ENCODE measurements at places on chromosomes 11 and 22. TPM values are rescaled to one million over a fixed set of nuclear protein-coding genes. Genes with fewer than 3 reads are reported as not detected.

DNA sequence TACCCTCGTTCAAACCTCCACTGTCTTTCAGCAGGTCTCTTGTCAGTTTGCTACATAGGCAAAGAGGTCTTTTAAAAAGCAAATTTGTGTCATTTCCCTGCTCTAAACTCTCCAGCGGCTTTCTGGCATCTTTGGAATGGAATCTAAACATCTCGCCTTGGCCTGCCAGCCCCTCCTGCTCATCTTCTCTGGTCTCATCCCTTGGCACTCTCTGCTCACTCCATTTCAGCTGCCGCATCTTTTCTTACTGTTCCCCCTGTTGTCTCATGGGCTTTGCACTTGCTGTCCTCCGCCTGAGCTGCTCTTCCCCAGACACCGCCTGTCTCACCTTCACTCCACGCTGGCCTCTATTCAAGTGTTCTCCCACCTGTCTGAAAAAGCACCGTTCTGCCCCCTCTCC, 46.6 kb downstream of the BMAL1 start:
- DNase-seq: no peak

GRCh38 chr22:49197986-49198704, 629.5 kb downstream of the BRD1 start:
- DNase-seq: no peak

- no peak for DNase-seq
These were observed 11.7 kb downstream of the OSBPL5 start for GRCh38 chr11:3153291-3153861.

DNA sequence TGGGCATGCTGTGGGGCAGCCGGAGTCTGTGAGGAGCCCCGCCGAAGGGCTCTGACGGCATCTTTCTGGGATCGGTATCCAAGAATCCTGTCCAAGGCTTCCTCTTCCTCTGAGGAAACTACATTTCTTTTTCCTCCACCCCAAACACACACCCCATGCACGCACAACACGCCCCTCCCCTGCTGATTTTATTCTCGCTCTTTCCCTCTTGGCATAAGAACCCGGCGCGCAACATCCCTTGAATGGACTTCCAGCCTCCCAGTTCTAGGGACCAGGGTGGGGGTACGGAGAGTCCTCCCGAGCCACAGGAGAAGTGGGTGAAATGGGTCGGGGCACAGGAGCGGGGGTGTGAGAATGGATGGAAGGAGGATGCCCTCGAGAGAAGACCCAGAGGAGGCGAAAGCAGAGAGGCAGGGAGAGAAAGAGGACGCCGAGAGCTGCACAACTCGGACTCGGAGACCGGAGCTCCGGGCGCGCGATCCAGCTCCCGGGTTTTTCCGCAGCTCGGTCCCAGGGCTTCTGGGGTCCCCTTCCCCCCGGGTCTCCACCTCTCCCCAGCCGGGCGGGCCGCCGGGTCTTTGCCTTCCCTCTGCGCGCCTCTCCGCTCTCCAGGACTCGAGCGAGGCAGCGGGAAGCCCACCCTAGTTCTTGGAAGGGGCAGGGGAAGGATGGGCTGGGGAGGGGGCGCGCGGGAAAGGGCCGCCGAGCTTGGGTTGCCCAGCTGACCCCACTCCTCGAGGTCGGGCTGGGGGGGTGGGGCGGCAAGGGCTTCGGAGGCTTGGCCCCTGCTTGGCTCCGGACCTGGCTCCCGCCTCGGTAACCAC, 1.5 kb upstream of the LARGE1 start:
- DNase-seq: no peak

GRCh38 chr11:105034813-105035620, at the start of gene CASP1:
CASP1 (minus strand) TSS chr11:105035144; CDS start chr11:105035113, 31 bp downstream.
- peak; percentile 10 for DNase-seq

DNA sequence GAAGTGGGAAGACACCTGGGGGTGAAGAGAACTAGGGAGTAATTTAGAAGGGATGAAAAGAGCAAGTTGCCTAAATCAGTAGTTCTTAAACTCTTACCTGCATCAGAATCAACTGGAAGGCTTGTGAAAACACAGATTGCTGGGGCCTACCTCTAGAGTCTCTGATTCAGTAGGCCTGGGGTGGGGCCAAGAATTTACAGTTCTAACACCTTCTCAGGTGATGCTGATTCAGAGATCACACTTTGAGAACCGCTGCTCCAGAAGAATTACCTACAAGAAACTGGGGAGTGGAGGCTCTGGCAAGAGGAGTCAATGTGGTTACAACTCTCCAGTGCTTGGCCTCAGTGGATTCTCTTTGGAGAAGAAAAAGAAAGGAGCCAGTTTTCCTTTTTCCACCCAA, 128.7 kb downstream of the C11orf58 start:
- no peak for DNase-seq

DNA sequence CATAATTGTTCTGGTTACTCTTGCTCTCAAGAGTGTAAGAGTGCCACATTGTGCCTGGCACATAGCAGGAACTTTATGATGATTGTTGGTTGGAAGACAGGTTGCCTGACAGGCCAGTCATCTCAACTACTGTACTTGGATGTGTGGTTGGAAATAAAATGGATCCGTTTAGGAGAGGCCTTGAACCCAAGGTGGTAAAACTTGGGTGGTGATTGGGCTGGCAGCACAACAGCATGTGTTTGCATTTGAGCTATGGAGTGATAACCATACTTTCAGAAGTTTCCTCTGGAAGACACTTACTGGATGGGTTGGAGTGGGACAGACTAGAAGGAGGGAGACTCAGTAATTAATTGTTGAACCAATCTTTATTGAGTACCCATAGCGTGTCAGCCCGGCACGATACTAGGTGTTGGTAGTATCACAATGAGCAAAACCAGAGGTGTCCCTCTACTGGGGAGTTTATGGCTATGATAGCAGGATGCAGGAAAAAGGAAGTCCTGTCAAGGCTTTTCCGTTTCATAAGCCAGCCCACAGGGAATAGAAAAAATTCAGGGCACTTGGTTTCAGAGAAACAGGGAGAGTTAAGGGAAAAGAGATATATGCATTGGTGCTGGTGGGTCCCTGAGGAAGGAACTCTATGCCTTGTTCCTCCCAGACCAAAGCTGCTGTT, 3.1 kb upstream of the TMEM109 start:
- DNase-seq: no peak

DNA sequence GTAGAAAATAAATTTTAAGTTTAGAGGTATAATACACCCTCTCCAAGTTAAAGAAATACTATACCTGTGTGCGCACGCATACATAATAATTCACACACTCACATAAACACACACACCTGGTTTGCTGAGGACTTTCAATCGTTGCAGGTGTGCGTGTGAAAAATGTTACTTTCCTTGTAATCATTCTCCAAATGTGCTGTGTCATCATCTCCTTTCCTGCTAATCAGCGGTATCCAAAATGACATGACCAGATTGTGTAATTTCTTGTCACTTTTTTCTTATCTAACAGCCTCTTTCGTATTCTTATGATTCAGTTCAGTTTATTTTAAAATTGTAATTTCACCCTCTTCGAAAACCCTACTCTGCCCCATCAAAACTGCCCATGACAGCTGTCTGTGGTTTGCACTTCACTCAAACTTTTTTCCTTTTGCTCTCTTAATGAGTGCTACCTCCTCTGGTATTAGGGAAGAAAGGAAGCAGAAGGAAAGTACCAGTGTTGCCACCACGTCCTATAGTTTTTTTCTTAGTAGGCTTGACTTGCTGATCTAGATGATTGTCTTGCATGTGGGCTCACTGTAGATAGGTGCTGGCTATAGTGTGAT, 651.2 kb downstream of the CNTN5 start:
- no peak for DNase-seq

- no peak for DNase-seq
These were observed 17.2 kb downstream of the KIAA1671 start for GRCh38 chr22:24969560-24970301.

GRCh38 chr11:47860536-47860935, 12.4 kb upstream of the NUP160 start:
- no peak for DNase-seq

DNA sequence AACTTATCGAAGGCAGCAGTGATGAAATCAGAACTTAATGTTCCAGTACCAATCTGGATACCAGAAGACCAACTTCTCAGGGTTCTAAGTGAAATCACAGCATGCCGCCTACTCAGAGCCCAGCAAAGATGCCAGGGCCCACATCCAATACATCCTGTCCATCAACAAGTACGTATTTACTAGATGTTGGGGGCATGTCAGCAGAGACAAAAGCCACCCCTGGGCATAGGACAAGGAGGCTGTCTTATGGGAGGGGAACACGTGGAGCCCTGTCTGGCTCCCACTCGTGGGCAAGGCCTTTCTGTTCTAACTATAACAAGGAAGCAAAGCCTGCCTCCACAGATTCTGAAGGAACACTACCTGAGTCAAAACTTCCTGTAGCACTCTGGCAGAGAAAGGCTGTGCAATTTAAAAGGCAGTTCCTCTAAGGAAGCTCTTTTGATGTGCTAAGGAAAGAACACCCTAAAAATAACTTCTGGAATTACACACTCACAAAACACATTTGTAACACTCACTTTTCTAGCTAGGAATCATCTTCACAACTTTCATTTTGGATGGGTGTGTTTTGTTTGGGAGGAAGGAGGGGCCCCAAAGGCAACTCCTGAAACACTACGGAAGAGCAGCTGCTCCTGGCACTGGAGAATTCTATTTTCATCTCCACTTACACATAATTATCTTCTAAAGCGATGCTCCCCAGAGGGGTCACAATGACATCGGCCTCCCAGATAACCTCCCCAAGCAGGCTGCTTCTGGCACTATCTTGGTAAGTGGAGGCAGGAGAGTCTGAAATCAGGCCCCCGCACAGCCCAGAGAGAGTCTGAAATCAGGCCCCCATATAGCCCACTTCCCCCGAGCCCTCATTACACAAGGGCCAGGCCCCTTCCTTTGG, 14.2 kb downstream of the SMCO4 start:
- no peak for DNase-seq

- no peak for DNase-seq
These were observed 123.3 kb upstream of the LUZP2 start for GRCh38 chr11:24373516-24373915.

- DNase-seq: no peak
These were observed 127.9 kb upstream of the PAX6 start for GRCh38 chr11:31939004-31939403.

- DNase-seq: no peak
These were observed 240.0 kb downstream of the NXPE2 start for GRCh38 chr11:114918286-114918685.

- no peak for DNase-seq
These were observed 28.9 kb upstream of the SLC25A1 start for GRCh38 chr22:19207401-19207808.

- DNase-seq: no peak
These were observed 33.7 kb upstream of the CD5 start for GRCh38 chr11:61068581-61068980.

DNA sequence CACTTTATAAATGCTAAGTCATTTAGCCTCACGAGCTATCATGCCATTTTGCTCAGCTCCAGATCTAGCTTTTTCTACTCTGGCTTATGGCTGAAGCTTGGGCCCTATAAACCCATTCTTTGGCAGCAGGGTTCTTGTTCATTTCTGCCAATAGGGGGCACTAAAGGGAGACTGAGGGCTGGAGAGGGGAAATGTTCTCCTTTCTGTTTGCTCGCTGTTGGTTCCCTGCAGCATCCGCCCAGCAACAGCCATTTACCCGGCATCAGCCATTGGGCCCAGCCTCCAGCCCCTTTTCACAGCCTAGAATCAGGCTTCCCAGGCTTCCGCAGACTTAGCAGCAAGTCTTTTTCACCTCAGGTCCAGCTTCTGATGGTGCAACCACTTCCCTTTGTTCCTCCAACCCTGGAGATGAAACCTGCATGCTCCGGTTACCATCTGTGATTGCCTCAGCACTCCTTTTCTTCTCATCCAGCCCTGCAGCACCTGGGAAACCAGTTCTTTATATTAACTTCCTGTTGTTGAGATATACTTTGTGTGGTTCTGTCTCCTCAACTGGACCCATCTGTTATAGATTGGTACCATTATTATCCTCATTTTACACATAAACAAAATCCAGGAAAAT, 4.2 kb upstream of the ME3 start:
- DNase-seq: no peak

IL18 gene
- total RNA-seq: not detected

OR51B4 gene
- not detected for total RNA-seq

OR11H1 gene
- total RNA-seq: not detected

EI24 gene
- total RNA-seq: 61.9 TPM

ST14 gene
- total RNA-seq: 0.21 TPM

OR5D13 gene
- total RNA-seq: not detected

Data from activated T-cell treated with anti-CD3 and anti-CD28 coated beads, Interleukin-2, amount 50 U/mL, for 4 hours (primary cell).